ENCODE measurements at places on chromosomes 3 and 15.

DNA sequence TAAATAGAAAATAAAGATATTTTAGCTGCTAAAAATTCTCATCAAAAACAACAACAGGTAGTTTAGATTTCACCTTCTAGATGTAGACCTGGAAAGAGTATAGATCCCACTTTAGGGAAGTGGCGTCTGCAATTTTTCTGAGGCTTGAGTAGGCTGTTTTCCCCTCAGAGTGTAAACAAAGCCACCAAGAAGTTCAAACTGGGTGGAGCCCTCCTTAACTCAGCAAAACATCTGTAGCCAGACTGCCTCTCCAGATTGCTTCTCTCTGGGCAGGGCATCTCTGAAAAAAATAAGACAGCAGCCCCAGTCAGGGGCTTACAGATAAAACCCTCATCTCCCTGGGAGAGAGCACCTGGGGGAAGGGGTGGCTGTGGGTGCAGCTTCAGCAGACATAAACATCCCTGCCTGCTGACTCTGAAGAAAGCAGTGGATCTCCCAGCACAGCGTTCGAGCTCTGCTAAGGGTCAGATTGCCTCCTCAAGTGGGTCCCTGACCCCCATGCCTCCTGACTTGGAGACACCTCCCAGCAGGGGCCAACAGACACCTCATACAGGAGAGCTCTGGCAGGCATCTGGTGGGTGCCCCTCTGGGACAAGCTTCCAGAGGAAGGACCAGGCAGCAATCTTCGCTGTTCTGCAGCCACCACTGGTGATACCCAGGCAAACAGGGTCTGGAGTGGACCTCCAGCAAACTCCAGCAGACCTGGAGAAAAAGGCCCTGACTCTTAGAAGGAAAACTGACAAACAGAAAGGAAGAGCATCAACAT lies 259.6 kb downstream of the STXBP5L start:
- no peak for DNase-seq

DNA sequence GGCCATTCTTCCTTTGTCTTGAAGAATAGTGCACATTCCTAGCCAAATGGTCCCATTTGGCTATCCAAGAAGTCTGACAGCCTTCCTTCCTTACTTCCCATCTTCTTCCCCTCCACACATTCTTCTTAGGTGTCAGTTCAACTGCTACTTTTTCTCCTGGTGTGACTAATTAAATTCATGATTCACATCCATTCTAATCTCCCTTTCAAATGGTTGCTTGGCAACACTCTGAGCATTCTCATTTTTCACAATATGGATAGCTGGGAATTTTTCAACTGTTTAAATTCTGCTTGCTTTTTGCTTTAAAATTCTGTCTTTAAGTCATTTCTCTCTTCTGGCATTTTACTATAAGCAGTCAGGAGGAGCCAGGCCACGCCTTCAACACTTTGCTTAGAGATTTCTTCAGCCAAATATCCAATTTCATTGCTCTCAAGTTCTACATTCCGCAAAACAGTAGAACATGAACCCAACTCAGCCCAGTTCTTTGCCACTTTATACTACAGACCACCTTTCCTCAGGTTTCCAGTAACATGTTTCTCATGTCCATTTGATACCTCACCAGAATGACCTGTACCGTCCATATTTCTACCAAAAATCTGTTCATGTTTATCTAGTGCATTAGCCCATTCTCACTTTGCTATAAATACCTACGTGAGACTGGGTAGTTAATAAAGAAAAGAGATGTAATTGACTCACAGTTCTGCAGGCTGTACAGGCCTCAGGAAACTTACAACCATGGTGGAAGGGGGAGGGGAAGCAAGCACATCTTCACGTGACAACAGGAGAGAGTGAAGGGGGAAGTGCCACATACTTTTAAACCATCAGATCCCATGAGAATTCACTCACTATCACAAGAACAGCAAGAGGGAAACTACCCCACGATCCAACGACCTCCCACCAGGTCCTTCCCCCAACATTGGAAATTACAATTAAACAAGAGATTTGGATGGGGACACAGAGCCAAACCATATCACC lies 31.9 kb upstream of the MCF2L2 start:
- DNase-seq = no peak

DNA sequence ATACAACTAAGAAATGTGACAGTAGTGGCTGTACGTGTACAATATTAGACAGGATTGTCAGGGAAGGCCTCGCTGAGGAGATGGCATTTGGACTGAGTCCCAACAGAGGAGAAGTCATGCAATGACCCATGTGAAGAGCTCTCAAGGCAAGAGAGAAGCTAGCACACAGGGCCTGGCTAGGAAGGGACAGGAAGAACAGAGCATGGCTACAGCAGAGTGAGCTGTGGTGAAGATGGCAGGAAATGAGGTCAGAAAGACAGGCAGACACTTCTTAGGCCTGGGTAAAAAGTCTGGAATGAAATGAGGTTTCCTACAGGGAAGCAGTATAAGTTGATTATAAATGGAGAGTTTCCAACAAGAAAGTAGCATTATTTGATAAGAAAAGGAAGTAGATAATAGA lies 33.2 kb upstream of the LEKR1 start:
- no peak for DNase-seq

DNA sequence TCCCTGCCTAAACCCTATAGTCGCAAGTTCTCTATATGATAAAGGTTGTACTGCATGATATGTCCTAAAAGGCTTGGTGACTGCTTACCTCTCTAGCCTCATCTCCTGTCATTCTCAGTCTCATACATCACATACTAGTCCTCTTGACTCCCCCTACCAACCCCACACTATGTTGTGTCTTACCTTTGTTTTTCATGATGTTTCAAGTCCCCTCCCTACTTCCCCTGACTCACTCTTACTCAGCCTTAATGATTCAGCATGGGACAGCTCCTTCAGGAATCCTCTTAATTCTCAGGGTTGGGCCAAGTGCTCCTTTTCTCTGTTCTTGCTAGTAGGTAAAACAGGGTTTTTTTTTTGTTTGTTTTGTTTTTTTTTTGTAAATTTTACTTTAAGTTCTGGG lies 49.6 kb downstream of the SLMAP start:
- DNase-seq = no peak

GRCh38 chr3:171283848-171284222 lies 176.4 kb downstream of the TNIK start:
- DNase-seq = no peak

Measured in stimulated activated CD4-positive, alpha-beta T cell treated with anti-CD3 and anti-CD28 coated beads, Interleukin-4, amount 100 ng/mL, for 4 hours (primary cell).